ENCODE measurements at places on chromosomes 3 and 15.

GRCh38 chr3:149545049-149545448 lies 70.6 kb downstream of the TM4SF4 start:
- DNase-seq: no peak

DNA sequence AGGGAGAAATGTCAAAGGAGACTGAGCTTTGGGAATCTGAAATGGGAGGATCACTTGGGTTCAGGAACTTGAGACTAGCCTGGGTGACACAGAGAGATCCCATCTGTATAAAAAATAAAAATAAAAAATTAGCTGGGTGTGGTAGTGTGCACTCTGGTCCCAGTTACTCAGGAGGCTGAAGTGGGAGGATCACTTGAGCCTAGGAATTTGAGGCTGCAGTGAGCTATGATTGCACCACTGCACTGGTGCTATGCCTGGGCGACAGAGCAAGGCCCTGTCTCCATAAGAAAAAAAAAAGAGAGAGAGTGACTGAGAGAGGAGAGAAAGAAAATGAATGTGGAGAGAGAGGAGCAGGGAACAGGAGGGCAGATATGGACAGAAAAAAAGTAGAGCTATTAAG lies 72.8 kb downstream of the SENP2 start:
- no peak for DNase-seq

DNA sequence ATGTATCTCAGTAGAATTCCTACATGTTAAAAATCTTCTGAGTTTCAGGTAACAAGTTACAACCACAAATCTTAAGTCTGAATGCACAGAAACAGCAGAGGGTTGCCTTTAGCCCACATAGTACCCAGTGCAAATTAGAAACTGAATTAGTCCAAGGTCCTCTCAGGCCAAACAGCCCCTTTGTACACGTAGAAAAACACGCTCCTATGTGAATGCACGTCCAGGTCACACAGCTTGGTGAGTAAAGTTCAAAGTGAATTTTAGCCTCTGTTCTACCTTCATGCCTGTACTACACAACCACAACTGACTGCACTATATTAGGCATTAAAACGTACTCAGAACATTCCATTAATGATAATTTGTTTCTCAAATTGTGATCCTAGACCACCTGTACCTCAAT lies 46.3 kb downstream of the GYG1 start:
- DNase-seq: no peak

- DNase-seq: no peak
Measured at GRCh38 chr3:10760199-10760598, 55.8 kb upstream of the SLC6A11 start.

DNA sequence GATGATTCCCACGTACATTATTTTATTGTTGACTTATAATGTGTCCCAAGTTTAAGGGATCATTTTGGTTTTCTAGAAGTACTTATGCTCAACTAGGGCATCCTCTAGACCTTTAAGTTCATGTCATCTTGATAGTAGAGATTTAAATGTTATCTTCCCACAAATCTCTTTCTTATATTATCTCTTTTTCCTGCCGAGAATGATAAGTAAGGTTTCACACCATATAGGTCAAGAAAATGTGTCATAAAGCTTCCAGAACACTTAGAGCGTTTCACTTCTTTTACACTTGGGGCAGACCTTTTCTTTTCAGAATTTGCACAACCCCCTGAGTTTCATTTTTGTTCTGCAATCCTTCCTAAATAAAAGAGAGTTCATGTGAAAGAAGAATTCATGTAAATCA lies 142.0 kb upstream of the CBLB start:
- no peak for DNase-seq

GRCh38 chr15:41557673-41558399 lies 1.2 kb upstream of the TYRO3 start:
- peak; percentile 70 for DNase-seq

GRCh38 chr3:42247576-42248027 lies 18.4 kb downstream of the CCK start:
- peak; percentile 48 for DNase-seq

DNA sequence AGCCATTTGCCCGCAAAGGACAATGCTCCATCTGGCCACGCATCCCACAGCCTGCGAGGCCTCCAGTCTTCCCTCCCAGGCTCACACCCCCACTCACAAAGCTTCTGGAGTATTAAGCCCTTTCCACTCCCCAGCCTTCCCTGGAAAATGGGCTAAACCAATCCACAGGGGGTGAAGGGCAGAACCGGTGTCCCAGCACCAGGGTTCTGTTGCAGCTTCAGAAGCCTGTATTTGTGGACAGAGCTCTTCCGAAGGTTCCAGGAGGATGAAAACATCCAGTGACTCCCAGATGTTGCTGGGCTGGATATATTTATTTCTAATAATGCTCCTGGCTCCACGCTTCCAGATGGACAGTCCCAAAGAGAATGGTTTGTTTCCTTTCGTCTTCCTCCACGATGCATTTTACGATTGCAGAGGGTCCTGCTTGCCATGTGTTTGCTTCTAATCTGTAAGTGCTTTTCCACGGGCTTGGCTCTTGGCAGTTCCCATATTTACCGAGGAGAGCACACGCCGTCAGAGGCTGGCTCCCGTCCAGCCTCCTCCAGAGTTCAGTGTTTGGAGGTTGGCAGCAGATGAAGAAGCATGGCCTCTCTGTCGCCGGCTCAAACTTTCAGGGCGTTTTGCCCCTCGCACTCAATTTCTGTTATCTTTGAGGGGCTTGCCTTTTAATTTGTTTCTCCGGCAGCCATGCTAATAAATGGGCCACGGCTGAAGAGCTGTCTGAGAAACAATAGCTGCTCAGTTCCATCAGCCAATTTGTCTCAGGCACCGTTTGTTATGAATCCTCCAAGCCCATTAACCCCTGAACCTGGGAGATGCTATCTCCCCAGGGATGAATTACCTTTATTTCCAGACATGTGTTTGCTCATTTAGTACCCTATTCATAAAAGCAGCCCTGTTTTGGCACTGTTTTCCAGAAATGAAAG lies 367.9 kb upstream of the PROK2 start:
- DNase-seq: no peak

DNA sequence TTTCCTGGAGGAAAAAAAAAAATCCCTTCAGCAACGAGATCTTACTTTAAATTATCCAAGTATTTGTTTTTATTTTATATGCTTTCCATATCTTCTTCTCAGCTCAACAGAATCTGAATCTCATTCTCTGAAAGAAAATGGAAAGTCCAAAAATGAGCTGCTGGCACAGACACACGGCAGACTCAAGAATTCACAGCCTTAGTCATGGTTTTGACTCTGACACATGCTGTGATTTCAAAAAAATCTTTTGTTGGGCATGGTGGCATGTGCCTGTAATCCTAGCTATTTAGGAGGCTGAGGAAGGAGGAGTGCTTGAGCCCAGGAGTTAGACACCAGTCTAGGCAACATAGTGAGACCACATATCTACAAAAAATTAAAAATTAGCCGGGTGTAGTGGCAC lies 565.0 kb downstream of the MAGI1 start:
- DNase-seq: no peak

- no peak for DNase-seq
Measured at GRCh38 chr3:40550167-40550566, 25.4 kb downstream of the ZNF621 start.

- no peak for DNase-seq
Measured at GRCh38 chr15:40301467-40302179, 6.1 kb downstream of the PLCB2 start.

DNA sequence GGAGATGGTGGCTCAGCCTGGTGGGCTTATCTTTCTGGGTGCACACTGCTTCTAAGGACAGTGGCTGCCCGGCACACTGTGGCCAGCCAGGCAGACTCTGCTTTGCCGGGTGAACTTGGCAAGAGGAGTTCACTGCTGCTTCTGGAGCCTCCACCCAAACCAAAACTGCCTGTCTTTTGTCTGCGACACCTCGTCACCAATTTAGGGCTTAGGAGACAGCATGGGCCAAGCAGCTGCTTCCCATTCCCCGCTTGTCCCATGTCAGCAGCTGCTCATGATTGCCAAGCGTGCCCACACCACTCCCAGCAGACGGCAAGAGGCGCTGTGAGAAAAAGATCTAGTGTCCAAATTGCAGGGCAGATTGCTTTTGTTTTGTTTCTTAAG lies 57.3 kb downstream of the LSM3 start:
- no peak for DNase-seq

DNA sequence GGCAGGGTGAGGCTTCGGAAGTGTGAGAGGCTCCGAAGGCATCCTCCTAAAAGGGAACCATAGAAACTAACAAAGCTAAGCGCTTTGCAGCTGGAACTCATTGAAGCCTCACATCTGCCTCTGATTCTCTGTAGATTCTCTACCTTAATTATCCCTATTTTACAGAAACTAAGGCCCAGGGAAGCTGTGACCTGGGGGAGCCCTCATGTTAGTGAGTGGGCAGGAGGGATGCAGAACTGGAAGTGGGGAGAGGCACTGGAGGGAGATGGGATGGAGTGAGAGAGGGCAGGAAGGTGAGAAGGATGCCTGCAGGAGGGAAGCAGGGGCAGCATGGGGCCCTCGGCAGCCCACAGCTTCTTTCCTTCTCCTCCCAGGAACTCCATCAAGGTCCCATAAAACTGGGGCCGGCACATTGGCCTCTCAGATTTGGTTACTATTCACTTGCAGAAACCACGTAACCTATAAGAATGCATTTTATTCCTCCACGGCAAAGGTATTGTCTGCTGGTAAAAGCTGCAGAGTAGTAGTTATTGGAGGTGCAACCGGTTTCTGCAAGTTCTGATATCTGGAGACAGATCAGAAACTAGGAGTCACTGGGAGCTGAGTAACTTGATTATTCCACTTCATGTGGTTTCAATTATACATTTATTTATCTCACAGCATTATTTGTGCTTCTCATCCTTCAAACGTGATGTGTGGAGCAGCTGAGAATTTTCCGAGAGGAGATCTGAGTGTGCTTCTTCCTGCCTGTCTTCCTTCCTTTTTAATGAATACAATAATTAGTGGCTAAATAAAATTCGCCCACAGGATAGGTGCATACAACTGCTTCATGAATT lies 24.0 kb upstream of the CHCHD6 start:
- no peak for DNase-seq

- DNase-seq: no peak
Measured at GRCh38 chr15:98075441-98075840, 114.9 kb downstream of the ARRDC4 start.

DNA sequence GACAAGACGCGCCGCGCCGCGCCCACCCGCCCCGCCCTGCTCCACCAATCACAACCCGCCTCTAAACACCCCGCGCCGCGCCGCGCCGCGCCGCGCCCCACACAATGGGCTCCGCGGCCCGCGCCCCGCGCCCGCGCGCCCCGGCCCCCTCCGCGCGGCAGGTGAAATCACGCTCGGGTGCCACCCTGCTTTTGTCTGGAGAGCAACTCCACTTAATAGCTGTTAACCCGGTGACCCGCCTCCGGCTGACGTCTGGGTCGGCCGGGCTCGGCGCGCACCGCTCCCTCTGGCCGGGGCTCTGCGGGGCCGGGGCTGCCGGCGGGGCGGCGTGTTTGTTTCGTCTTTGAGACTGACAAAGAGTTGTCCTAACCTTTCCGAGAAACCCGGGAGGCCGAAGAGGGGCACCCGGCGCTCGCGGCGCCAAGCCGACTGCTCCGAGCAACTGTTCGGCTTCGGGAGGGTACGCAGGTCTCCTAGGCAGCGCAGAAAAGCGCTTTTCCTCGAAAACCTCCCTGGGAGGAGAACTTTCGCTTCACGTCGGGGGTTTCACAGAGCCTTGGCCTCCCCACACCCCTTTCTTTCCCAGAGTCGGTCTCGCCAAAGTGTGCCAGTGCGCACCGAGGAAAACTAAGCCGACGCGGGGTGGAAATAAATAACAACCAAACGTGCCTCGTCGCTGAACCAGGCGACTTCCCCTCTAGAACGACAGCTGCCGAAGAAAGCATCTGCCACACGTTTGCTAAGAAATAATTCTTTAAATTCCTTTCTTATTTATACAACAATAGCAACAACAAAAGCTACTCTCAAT lies 518.4 kb downstream of the FOXP1 start:
- peak; percentile 65 for DNase-seq

- DNase-seq: no peak
Measured at GRCh38 chr15:87154761-87155160, 1075.1 kb downstream of the AGBL1 start.

DNA sequence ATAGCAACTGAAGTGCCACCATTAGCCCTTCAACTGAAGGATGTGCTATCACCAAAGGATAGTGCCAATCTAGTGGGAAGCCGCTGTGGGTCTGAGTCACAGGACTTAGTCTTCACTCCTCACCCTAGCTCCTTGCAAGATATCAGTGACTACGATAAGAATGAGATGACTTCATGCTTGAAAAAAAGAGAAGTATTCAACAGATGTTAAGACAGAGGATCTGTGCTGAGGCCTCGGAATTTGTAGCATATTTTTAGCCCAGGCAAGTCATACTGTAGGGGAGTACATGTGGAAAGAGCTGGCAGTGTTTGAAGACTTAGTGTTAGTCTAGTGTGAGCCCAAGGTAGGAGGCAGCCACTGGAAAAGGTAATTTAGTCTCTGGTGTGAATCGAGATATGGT lies 270.7 kb upstream of the LRTM1 start:
- no peak for DNase-seq

GRCh38 chr3:185470323-185470722 lies 28.5 kb downstream of the TMEM41A start:
- no peak for DNase-seq

DNA sequence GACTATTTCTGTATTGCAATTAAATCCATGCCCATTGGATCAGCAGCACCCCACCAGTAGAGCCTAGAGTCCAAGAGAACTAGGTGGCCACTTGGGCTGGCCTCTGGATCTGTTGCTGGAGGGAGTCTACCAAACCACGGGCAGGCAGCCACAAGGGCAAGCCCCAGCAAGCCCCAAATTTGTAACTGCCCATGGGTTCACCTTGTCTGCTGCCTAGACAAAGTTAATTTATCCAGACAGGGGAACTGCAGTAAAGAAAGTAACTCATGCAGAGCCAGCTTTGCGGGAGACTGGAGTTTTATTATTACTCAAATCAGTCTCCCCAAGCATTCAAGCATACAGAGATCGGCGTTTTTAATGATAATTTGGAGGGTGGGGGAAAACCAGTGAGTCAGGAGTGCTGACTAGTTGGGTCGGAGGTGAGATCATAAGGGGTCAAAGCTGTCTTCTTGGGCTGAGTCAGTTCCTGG lies 74.0 kb upstream of the TERB2 start:
- no peak for DNase-seq

GRCh38 chr15:82570721-82571508 lies 30.7 kb upstream of the RPS17 start:
- DNase-seq: no peak

DNA sequence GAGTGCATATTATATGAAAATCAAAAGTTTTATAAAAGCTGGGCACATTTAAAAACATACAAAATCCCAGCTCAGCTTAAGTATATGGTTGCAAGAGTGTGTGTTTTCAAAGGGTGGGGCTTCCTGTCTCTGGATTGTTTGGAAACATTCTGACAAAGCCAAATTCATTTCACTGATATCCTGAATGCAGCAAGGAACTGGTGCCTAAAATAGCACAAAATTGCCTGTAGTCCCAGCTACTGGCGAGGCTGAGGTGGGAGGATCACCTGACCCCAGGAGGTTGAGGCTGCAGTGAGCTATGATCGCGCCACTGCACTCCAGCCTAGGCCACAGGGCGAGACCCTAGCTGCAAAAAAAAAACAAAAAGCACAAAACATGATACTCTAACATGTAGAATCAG lies 13.0 kb upstream of the TJP1 start:
- DNase-seq: no peak

- DNase-seq: no peak
Measured at GRCh38 chr15:91694131-91694830, 159.2 kb upstream of the SLCO3A1 start.
